ENCODE measurements at places on chromosomes 7 and 10.

DNA sequence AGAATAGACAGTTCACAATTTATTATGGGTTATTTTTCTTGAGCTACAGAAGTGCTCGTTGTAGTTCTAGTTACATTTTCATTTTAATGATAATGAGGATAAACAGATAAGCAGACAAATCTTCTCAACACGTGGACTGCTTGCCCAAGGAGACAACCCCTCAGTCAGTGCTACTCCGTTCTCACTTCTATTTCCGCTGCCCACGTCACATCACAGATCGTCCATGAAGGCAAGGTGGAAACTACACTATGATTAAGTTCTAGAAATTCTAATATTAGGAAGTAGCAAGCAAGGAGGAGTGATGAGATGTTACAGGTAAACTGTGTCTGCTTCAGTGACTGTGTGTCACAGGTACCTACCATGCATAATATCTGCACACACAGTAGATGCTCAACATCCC is 210.5 kb downstream of the CHCHD3 start:
- DNase-seq, result no peak

GRCh38 chr7:123472750-123473445 is 61.5 kb downstream of the IQUB start:
- DNase-seq, result no peak

DNA sequence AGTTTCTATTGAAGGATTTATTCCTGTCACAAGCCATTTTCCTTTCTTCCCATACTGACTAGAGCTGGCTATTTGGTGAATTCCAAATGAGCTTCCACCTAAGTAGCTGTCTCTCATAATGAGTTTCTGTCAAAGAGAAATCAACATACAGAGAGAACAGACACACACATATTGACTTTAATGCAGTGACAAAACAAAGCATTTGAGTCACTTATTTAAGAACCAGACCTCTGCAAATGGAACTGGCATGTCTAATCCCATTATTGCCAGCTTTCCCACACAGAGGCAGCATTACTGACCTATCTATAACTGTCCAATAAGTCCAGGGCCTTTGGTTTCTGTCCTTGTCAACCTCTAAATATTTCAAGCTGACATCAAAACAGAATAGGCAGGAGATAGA is 179.3 kb upstream of the CSTF2T start:
- DNase-seq, result no peak

DNA sequence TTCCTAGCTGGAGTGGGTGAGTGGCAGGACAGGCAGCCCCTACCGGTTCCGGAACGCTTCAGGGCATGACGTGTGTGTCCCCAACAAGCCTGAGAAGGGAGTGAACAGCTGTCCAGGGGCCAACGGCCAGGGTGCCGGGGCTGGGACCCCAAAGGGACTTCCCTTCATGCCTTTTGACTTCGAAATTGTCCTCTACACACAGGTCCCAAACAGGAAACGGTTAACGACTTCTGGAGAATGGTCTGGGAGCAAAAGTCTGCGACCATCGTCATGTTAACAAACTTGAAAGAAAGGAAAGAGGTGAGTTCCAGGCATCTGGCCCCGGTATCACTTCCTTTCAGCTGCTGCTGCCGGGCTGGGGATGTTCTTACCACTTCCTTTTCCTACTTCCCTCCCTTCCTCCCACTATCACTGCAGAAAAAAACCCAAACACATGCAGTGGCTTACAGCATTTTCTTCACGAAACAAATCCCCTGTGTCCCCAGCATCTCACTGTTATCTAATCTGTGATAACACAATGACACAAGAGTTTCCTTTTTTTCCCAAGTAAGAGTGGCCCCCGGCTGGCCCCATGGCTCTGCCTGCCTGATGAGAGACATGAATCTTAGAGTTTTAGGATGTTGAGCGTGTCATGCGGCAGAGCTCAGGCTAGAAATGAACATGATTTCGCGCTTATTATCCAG is 63.2 kb downstream of the MKI67 start:
- no peak for DNase-seq

GRCh38 chr10:45418849-45419675 is 45.0 kb downstream of the ALOX5 start:
- no peak for DNase-seq

GRCh38 chr10:49335364-49335972 is 36.5 kb downstream of the C10orf71 start:
- no peak for DNase-seq

- no peak for DNase-seq
Measured at GRCh38 chr7:57867884-57868701, 418.1 kb downstream of the ZNF716 start.

DNA sequence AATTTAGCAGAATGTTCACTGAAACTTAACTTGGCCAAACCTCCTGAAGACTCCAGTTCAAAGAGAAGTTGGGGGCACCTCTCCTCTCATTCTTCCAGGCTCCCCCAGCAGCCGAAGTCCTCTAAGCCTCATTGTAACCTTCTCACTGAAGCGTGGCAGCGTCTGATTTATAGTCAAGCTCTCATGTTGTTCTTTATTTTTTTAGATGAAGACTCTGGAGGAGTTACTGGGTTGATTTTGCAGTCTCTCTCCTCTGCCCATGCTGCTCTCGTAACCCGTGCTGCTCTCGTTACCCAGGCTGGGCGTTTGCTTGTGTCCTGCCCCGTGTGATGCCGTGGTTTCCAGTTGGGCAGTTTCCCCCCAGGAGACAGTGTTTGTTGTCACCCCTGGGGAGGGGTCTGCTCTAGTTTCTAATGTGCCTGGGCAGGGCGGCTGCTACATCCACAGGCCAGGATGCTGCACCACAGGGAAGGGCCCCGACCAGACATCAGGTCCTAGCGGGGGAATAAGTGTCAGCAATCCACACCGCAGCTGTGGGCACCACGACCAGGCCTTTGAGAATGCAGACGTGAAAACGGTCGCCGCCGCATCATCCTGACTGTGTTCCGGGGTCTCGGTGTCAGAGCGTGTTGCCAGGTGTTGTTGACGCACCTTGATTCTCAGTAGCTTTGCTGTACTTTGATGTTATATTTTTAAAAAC is 65.2 kb downstream of the WDR37 start:
- DNase-seq, result no peak

- DNase-seq, result no peak
Measured at GRCh38 chr7:73817121-73817520, 13.7 kb upstream of the CLDN4 start.

DNA sequence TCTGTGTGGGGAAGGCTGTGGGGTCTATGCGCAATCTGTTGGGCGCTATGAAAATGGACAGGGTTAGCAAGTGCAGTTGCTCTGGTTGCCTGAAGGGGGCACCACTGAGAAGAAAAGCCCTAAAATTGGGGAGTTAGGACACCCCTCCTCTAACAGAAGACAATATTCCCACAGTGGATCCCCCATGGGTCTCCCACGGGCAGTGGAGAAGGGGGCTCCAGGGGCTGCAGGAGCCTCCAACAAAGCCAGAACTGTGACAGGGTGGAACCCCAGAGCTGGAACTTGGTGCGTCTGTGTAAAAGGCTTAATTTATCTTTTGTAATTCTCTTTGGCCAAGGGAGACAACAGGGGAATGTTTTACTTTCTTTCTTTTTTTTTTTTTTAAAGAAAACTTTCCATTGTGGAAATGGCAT is 12.5 kb upstream of the COL13A1 start:
- DNase-seq, result no peak

DNA sequence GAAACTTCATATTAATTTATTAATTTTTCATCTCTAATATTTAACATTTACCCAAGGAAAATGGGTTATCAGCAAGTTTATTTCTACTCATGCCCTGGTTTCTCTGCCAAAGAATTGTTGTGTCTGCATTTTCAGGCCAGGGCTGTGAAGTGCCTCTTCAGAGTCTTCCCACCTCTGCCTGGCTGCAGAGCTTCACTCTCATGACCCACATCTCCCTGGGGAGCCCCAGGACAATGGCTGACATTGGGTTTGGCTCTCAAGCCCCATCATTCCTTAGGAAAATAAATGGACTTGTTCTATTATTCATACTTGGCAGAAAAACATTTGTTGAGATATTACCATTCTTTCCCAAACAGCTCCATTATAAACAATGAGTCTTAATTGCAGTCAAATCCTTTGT is 30.3 kb downstream of the CACNA2D1 start:
- peak; percentile 69 for DNase-seq

GRCh38 chr7:47771336-47771989 is 176.8 kb downstream of the PKD1L1 start:
- DNase-seq, result no peak

GRCh38 chr10:10208196-10208595 is 809.5 kb upstream of the CELF2 start:
- DNase-seq, result no peak

DNA sequence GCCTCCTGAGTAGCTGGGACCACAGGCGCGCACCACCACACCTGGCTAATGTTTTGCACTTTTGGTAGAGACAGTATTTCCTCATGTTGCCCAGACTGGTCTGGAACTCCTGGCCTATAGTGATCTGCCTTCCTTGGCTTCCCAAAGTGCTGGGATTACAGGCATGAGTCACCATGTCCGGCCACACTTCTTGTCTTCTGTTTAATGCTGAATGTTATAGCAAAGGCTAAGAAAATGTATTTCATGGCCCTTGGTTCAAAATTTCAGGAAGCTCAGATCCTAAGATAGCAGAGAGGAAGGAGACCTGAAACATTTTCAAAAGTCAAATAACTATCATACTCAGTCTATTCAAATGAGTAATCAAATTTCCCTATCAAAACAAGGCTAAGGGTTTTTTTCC is 229.6 kb downstream of the BAMBI start:
- DNase-seq, result no peak

DNA sequence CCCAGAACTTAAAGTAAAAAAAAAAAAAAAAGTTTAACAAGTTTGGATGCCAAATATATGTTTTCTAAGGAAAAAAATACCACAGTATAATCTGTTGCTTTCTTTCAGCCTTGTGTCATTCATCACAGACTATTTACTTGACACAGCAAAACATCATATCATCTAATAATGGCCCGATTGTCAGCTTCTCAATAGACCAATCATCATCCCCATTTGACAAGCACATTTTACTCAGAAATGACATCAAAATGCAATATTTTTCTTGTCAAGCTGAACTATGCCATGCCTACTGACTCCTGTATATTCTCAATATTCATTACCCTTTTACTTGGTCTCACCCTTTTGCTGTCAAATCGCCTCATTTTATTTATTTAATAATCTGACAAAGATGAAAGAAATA is 249.7 kb downstream of the NRG3 start:
- no peak for DNase-seq

DNA sequence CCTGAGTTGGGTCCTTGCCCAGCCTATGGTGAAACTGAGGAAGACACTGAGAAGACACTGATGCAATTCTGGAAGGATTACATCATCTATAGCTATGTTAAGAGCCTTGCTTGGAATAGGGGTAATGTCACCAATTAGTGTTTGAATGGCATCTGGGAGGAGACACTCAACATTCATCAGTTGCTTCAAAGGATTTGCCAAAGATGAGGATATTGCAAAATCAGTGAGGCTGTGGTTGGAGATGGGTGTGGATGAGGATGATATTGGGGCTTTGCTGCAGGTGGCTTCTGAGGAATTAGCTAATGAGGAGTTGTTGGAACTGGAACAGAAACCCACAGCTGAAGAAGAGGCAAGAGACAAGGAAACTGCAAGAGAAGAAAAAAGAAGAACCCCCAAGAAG is 146.7 kb upstream of the SP4 start:
- DNase-seq, result no peak
